NCI-H1436 (cell line): ENCODE measurements at places on chromosomes 1 and 21.

DNA sequence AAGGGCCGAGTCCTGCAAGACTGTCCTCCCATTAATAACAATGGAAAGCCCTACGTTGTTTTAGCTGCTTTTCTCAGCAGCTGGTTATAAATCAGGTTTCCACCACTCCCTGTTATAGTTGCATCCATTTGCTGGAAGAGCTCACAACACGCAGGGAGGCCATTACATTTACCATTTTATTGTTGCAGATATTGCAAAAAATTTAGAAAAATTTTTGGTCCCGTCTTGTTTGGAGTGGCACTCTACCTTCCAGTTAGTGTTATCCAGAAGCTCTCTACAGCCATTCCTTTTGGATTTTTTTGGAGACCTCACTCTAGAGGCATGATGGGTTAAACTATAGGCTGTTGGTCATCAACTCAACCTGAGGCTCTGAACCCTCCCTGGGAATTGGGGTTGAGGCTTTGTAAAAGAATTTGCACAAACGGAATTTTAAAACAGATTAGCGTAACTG, 1532.1 kb upstream of the TPTE start:
- no peak for DNase-seq

- DNase-seq = no peak
These were observed 32.2 kb downstream of the SDCCAG8 start for GRCh38 chr1:243288062-243288461.

DNA sequence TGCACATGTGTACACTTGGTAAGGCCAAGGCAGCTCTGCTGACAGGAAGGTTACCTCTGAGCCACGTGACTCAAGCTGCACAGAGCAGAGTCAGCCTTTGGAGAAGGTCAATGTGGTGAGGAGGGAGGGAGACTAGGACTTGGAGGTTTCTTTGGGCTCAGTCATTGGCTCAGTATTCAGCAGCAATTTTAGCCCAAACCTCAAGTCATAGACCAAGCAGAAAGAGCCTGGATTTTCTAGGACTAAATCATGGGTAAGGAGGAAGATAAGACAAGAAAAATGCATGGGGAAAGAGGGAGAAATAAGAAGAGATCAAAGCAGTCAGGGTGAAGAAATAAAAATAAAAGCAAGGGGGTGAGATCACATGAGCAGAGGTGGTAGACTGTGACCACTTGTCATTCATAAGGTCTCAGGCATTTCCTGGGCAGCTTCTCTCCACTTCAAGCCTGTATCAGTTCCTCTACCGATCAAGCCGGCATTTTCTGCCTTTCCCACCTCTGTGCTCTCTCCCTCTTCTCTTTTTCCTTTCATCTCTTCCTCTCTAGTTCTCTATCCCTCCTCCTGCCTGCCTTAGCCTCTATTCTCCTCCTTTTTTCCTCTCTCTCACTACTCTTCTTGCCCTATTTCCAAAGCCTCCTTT, 51.7 kb upstream of the DUSP10 start:
- DNase-seq = no peak

DNA sequence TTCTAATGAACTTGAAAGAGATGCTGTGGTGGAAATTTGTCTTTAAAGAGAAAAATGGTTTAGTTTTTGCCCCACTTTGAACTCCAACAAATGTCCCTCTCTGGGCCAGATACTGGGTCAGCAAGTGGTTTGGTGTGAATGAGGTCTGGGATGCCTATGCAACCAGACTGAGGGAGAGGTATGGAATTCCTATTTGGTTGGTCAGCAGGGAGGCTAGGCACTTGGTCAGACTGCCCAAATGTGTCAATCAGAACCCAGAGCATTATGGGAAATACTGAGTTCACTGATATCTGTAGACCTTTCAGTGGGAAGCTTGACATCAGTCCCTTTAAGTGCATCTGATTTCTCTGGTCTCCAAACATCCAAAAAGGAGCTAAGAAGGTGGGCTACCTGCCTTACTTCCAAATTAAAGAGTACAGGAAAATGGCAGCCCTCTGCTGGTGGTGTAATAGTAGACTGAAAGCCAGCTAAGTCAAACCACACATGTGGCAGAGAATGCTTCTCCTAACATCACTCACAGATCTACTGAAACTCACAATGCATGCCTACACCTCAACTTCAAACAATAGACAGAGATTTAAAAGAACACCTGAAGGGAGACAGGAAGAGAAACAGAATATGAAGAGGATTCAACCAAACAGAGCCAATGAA, 510.1 kb downstream of the PLA2G4A start:
- DNase-seq = no peak

- DNase-seq = no peak
These were observed 17.9 kb upstream of the PWP2 start for GRCh38 chr21:44089001-44089911.

GRCh38 chr1:210246447-210246846, 13.9 kb downstream of the SERTAD4 start:
- no peak for DNase-seq

- peak; percentile 62 for DNase-seq
These were observed 29.3 kb downstream of the TNNT2 start for GRCh38 chr1:201348211-201348566.

GRCh38 chr1:238104752-238105151, 214.0 kb upstream of the ZP4 start:
- DNase-seq = no peak
